ENCODE measurements at places on chromosomes 4 and X.
A peak's percentile ranks its signal among the peaks of the same experiment; 100 is the strongest.

DNA sequence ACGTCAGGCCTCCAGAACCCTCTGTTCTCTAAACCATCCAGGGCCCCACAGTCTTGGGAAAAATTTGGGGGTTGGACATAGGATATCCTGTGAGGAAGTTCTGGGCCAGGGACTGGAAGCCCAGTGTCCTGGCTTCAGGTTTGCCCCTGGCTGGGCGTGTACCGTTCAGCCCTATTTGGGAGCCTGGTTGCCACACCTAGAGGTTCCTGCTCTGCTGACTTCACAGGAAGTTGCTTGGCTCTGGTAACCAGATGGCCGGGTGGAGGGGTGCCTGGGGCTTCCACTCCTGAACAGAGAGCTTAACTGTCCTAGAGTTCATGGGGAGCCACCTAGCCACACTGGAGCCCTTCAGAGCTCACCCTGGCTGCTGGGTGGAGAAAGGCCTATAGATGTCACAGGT is 1.1 kb downstream of the TAFAZZIN start:
- no peak for DNase-seq

GRCh38 chr4:36187723-36188333 is 56.5 kb downstream of the ARAP2 start:
- DNase-seq = no peak

DNA sequence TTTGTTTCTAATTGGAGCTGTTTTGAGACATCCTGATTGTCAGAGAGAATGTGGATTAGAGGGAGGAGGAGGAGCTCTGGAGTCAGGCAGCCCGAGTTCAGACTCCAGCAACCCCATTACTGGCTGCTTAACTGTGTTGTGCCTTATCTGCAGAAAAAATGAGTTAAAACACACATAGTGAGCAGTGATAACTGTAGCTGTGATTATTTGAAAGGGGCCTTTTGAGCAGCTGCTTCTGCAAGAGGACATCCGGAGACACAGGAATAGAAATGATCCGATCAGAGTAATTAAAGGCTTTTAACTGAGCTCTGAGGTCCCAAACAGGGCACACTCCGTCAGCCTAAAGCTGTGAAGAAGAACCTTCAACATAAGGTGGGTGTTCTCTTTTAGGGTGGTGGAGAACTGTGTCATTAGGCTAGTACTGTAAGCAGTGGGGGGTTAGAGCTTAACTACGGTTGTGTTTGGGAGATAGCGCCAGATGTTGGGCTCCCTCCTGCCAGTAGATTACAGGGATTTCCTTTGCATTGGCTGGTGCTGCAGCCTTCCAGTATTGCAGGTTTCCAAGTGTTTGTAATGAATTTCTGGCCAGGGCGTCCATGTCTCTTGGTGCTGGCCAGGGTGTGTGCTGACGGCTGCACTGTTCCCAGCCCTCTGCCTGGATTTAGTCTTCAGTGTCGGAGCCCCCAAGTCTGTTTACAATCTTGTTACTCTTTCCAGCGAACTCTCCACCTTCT is 24.3 kb downstream of the ADD1 start:
- DNase-seq = no peak

DNA sequence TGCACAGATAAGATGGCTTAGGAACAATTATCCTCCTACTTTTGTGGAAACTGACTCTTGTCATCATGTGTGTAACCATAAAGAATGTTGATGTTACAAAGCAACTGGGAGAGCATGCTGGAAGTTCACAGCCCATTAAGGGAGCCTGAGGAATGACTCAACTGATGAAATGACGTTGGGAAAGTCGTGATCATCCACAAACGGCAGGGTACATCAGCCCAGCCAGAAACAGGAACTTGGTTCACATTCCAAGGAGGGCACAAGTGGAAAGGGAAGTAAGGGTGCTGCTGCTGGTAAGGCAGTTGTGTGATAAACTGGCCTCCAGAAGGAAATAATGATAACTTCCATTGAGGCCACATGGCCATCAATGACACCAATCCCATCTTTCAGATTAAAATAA is 6.7 kb downstream of the TEC start:
- no peak for DNase-seq

DNA sequence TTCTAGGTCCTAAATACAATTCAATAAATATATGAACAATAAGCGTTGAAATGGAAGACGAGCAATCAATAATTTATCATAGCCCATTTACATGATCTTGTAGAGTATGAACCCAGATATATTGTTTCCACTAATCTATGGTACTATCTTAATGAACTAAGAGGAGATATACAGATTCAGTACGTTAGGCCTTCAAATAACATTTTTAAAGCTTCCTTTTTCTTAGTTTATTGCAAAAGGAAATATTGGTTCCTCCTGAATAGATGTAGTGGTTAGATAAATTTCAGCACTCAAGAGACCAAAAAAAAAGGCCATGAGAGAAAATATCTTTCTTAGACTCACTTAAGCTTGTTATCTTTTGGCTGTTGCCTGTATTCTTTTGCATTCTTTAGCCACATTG is 147.5 kb upstream of the PITX2 start:
- no peak for DNase-seq

GRCh38 chrX:41594634-41595033 is 94.1 kb upstream of the GPR34 start:
- no peak for DNase-seq

- DNase-seq = no peak
These were observed 134.2 kb downstream of the GALNTL6 start for GRCh38 chr4:171947400-171947799.

DNA sequence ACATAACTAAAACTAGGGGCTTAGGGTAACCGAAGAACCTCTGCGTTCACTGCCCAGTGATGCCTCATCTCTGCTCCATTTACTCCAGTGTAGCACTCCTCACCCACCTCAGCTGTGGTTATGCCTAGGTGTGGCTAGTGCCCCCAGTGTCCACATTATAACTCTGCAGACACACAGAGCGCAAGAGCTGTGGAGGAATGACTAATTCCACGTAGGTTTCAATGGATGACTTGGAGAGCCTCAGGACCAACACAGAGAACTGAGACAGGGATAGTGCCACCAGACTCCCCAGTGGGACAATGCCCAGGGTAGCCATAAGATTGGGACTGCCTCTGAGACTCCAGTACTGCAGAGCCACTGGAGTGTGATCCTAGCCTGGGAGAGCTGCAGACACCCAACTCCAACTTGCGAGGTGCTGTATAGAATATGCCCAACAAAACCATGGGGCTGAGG is 542.4 kb upstream of the DIPK2B start:
- DNase-seq = no peak

GRCh38 chr4:108714880-108715279 is 48.0 kb downstream of the ETNPPL start:
- no peak for DNase-seq

DNA sequence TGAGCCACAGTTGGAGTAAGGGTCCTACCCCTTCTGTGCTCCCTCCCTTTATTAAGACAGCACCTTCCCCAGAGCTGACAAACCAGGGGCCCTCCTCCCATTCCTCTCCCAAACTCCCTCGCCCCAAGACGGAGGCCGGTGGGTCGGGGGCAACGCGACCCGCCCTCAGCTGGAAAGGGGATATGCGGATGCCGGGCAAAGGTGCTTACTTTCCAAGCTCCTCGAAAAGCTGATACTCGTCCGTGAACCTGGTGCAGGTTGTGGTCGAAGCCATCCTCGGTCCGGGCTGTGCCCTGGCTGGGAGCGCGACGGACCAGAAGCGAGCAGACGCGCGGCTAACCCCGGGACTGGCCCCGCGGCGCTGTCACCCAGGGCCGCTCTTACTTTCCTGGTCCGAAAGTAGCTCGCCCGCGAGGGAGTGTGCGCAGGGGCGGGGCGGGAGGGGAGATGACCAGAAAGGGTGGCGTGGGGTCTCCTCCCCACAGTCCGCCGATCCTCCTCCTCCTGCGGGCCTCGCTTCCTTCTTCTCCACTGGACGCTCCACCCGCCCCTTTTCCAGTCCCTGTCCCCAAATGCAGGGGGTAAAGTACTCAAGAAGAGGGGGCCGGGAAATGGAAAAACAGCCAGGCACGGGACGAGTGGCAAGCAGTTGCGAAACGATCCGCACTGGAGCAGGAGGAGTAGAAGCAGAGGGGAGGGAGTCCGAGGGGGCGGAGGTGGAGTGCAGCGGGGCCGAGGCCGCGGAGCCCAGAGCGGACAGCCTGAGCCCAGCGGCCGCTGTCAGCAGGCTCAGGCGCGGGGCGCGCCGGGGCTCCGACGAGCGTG is 531 bp downstream of the CAMK2D start:
- peak; percentile 59 for DNase-seq

- no peak for DNase-seq
These were observed 2.9 kb downstream of the EDA start for GRCh38 chrX:69618803-69619202.

DNA sequence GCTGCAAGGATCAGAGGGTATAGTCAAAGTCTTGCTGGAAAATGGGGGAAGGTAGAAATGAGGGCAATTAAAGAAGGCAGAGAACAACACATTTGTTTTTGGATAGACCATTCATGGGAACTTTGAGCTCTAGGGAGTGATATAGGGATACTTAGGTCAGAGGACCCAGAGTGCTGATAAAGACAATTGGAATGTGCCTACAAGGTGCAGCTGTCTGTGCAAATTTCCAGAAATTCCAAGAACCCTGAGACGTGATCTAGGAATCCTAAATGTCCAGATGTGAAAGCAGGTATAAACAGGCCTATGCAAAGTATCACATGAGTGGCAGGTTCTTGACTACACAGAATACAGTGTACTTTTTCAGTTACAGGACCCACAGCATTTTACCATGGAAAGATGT is 24.2 kb downstream of the FNIP2 start:
- DNase-seq = no peak

DNA sequence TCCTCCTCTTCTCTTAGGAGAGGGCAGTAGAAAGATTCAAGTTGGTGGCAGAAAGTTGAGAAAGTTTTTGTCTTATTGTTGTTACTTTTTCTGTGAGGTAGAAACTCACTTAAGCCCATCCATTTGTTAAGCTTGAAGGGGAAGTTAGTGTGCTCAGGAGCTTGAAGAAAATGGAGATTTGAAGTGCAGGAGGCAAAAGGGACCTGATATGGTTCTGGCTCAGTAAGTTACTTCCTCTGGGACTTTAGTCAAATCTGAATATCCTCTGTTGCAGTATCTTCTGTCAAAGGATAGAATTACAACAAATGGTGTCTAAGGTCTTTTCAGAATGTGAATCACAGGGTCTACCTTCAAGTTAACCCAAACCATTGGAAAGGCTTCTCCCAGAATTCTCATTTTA is 46.2 kb downstream of the CXCL13 start:
- DNase-seq = no peak

DNA sequence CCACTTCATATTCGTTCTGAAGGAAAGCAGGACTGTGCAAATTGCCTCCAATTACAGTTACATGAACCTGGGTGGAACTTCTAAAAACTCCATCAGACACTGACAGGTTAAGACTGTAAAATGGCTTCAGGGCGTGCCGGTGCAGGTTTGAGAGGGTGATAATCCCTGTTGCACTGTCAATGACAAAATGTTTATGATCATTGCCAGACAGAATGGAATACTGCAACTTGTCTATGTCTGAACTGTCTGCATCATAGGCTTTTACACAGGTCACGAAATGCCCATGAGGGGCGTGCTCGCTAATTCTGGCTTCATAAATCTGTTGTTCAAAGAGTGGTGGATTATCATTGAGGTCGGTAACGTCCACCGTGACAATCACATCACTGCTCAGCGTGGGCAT is 63.7 kb upstream of the MTNR1A start:
- DNase-seq = no peak

All from activated T-cell treated with anti-CD3 and anti-CD28 coated beads, Interleukin-2, amount 50 U/mL, for 1 hour (primary cell).